Caki2 (cell line): ENCODE measurements at places on chromosomes 13 and 19. TPM values are rescaled to one million over a fixed set of nuclear protein-coding genes. Genes with fewer than 3 reads are reported as not detected.

Gene RGCC
- total RNA-seq: 2.5 and 10.1 TPM in 2 replicates

DNA sequence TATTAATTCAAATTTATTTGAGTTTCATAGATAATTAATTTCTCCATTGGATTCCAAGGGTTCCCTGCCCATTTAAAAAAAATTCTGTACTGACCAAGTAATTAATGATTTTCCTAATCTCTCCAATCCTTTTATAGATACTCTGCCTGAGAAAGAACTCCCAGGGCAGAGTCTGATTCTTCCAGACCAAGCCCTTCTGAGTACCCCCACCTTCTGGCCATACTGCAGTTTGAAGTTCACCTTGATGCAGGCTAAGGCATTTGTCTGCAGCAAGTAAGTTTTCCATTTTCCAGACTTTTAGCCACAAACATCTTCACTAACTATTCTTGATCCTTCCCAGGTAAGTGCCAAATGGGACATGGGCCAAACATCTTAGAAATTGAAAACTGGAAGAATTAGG is 195.9 kb downstream of the LHFPL6 start:
- no peak for DNase-seq

GRCh38 chr19:23305555-23305954 is 55.4 kb upstream of the ZNF724 start:
- no peak for DNase-seq

GRCh38 chr13:33169273-33169980 is 116.1 kb downstream of the STARD13 start:
- DNase-seq: no peak

DNA sequence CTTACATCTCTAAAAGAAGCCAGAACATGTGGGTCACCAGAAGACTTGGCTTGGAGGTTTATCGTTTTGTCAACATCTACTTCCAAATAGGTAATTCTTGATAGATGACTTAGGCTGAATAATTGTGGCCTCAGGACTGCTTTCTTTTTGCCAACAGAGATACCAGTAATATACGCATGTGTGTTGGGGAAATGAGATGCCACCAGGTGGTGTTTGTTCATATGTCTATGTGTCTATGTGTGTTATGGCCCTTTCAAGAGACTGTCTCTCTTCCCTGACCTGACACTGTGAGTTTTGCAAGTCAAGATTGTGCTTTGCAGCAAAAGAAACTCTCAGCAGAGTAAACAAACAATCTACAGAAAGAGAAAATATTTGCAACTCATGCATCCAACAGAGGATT is 31.6 kb upstream of the METTL21C start:
- DNase-seq: no peak

- no peak for DNase-seq
Measured at GRCh38 chr13:26589754-26590153, 32.3 kb downstream of the WASF3 start.
